Activated effector memory CD4-positive, alpha-beta T cell treated with Interleukin-2 at 50 U/mL for 16 hours (primary cell): ENCODE measurements at places on chromosomes 5 and 9.
A peak's percentile ranks its signal among the peaks of the same experiment; 100 is the strongest.

DNA sequence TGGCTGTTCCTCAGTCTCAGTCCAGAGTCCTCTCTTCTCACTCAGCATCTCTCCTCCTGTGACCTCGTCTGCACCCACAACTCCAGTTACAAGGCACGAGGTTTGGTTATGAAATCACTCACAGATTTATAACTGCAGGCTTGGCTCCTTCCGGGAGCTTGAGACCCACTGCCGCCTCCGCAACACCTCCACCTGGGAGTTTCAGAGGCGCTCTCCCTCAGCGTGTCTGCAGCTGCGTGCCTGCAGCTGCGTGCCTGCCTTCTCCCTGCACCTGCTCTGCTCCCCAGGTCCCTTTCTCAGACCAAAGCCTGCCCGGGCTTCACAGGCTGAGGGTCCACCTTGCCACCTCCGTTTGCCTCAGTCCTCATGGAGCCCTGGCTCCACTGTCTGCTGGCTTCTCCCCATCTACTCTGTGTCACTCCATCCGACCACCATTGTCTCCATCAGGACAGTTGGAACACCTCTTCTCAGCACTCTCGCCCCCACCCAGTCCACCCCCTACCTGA is 51.5 kb downstream of the HRH2 start:
- DNase-seq, result no peak

- DNase-seq, result no peak
These were observed 468.7 kb downstream of the TLE4 start for GRCh38 chr9:80040457-80040856.

- no peak for DNase-seq
These were observed 21.5 kb downstream of the XPA start for GRCh38 chr9:97675655-97676054.

DNA sequence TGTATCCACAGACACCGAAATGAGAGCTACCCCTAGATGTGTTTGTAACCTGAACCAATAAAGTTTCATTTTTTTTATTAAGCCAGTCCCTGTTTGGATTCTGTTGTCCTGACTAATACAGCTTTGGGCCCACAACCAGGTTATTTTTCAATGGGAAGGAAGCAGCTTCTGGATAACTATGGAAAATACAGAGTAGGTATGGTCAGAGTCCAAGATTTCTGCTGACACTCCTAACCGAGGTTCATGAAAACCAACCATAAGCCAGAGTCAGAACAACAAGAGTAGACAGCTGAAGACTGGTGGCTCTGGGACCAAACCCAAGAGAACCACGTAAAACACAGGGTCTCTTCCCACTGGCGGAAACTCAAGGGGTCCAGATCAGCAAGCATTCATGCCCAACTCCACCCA is 10.8 kb downstream of the KLF9 start:
- no peak for DNase-seq

GRCh38 chr5:118371973-118372831 is 616.1 kb downstream of the DTWD2 start:
- no peak for DNase-seq

DNA sequence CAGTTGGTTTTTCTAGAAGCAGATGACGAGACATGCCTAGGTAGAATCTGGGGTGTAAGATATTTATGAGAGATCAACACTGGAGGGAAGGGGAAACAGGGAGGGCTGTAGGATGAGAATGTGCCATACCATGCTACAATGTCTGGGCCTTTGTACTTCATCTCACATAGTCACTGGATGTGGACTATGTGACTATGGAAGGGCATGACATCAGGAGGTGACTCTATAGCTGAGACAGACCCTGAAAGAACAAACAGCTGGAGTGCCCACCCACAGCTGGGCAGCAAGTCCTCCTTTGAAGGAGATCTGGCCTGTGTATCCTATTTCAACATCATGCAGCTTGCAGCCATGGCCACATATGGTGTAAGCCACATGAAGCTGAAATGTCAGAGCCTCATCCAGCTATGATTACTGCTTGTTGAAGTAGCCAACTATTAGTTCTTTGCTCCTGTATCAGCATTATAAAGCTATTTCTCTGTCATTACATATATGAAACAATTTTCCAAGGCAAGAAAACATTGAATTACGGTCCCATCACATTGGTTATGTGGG is 46.2 kb upstream of the KIF2A start:
- DNase-seq, result no peak

DNA sequence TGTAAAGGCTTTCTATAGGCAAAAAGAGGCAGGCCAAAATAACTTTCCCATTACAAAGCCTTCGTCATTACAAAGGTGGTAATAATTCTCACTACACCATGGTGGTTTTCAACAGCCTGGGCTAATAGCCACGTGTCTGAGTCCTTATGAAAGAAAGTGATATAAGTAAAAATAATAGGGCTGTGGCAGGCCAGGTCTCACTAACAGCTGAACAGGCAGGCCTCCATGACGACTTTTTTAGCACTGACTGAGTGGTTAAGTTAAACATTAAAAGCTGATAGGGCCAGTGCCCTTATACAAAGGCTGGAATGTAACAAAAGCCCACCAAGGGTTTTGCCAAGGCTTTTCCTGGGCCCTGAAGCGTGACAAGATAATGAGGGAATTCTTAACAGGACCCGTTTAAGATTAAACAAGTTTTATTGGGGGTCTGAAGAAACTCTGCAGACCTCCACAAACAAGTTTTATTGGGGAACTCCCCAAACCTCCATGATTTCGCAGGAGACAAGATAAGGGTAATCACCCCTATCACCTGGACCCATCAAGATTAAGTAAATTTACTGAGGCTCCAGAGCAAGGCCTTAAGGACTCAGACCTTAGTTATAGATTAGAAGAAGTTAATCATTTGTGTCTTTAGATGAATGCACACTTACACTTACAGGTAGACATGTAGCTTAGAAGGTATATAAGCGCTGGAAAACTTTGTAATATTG is 412.9 kb downstream of the CHSY3 start:
- DNase-seq, result no peak

- DNase-seq, result no peak
These were observed 93.7 kb downstream of the PDE4D start for GRCh38 chr5:59799668-59800346.

DNA sequence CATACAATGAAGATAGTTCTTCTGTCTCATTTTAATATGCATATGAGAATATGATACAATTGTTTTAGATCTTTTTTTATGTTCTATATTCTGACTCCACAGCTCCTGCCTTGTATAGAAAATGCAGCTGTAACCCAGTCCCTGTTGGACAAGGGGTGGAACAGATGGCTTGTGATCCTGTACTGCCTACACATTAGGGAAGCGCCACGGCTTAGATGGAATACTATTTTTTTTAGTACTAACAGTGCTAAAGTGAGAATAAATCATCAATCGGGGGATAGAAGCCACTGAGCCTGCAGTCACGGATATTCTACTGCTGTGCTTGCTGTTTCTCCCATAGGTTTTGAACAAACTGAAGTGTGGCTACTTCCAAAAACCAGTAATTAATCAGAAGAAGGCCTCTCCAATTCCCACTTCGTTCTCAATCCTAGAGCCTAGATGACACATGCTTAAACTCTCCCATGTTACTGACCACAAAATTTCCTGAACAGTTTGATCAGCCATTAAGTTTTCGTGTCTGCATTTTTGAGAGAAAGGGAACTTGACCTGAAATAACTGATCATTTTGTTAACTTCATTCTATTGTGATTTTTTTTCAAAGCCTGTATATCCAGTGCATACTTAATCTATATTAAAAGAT is 150.3 kb downstream of the CDH18 start:
- DNase-seq, result no peak

- DNase-seq, result no peak
These were observed 123.2 kb downstream of the SPOCK1 start for GRCh38 chr5:137375741-137376526.

GRCh38 chr9:116855881-116856662 is 169.0 kb downstream of the TRIM32 start:
- DNase-seq, result no peak

DNA sequence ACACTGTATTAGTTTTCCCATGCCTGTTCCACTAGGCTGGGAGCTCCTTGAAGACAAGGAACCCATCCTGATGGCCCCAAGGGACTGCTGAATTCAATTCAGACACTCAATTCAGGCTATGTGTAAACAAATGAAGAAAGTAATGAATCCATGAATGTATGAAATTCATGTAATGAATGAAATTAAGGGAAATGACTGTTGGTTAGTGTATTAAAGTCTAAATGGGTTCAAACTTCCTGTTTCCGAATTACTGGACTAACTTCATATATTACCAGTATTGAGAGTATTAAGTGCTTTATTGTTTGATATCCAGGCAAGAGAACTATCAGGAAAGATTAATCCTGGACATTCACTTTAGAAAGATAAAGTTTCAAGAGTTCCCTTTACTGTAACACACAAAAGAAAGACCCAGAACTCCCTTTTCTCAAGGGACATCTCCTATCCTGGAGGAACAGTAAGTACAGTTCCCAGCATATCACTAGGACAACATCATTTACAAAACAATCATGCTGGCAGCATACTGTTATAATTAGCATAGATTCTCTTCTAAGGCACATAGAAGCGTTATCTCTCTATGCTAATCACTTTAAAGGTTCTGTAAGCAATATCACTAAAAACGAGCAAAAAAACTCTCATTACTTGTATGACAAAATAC is 28.5 kb upstream of the IFNK start:
- DNase-seq, result no peak

DNA sequence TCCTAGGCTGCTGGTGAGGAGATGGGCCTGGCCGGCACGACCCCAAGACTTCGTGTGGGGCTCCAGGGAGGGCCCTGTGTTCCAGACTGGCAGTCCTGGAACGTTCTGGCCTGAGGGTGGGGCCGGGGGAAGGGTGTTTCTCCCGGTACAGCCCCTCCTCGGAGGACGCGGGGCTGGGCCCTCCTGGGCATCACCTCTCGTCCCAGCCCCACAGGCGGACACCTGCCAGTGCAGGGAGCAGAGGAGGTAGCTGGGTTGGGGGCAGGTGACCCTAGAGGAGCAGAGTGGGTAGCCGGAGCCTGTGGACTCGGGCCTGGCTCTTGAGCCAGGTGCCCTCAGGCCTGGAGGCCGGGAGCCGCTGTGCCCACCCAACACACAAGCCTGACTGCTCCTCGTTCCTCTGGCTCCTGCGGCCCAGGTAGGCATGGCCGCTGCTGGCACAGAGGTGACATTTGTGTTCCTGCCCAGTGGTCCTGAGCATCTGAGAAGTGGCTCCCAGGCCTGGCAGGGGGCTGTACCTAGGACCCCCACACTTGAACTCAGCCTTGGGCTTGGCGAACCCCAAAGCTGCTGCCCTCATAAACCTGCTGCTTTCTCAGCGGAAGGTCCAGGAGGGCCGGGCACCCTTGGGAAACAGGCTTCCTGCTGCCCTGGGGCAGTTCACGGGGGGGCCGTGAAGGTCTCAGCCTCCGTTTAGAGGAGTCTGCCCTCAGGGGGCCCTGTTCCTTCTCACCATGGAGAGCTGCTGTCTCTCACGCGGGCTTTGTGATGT is 817 bp downstream of the SLC6A19 start:
- no peak for DNase-seq

- no peak for DNase-seq
These were observed 5.6 kb downstream of the AMBP start for GRCh38 chr9:114072184-114073140.

DNA sequence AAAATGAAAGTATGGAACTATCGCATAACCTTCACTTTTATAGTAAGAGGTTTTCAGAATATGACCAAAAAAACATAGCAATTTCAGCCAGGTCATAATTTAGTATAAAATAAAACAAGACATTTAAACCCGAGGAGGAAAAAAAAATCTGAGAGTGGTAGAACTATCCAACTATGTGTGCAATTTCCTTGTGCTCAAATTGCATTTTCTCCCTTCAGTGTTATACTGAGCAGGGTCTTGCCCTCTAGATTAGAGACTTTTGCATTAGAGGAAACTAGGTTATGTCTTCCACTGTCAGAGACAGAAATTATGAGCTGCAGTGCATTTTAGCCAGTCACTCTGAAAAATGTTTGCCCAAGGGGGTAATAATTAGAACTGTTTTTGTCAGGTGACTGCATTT is 330.6 kb downstream of the NR2F1-AS1 start:
- no peak for DNase-seq

DNA sequence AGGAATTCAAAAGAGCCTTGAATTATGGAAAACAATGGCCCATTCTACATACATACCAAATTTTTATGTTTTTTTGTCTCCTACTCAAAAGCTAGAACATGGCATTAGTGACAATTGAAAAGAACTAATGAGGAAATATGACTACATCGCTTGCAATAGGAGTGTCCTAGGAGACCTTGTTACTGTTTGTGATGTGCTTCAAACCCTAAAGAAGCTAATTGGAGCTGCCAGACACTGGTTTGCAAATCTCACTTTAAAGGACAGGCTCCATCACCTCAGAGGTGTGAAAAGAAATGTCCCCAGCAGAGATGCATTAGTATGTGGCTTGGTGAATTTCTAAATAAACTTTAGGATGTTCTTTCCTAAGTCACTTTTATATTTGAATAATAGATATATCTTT is 354.2 kb upstream of the EFNA5 start:
- no peak for DNase-seq

DNA sequence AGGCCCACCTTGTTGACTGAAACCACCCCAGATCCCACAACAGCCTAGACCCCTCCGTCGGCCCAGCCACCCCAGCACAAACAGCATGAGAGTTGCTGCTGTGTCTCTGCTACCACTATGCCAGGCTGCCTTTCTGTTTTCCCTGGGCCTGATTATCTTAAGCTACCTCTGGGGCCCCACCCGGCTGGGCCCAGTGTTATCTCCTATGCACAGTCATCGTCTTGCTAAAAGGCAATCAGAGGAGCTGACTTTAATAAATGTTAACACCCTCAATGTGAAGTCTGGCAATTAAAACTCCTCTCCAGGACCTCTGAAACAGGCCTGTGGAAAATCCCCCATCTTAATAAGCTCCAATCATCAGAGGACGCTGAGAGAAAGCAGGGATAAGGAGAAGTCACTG is 144.9 kb downstream of the FAM114A2 start:
- no peak for DNase-seq

GRCh38 chr5:68565427-68565826 is 349.9 kb downstream of the PIK3R1 start:
- no peak for DNase-seq

DNA sequence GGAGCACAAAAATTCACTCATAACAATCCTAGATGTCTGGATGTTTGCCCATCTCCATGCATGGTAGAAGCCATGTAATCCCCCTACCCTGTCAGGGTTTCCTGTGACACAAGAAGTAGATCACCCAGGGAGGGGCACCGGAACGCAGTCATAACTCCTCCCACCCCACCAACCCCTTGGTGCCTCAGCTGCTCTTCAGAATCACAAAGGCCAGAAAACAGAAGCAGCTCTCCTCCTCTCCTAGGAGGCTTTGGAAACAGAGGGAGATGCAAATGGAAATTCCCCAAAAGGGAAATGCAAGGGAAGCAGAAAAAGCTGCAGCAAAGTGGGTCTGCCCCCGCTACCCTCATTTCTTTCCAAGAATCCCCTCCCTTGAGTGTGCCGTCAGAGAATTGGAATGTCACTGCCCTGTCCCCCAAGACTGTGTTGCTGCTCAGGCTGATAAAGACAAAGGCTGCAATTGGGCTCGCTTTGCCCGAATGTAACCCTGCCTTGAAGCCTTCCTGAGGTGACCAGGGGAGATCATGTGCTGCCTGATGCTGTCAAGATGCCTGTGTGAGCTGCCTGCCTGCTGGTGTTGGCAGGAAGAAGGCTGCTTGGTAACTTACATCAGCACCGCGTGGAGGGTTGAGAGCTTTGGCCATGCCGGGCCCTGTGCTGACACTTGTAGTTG is 65.5 kb upstream of the ABCA1 start:
- no peak for DNase-seq

- no peak for DNase-seq
These were observed 40.7 kb upstream of the ADAMTS2 start for GRCh38 chr5:179385914-179386313.

GRCh38 chr5:72505539-72506157 is 1.6 kb downstream of the ZNF366 start:
- DNase-seq, result no peak

- peak; percentile 28 for DNase-seq
These were observed 539 bp downstream of the ARRDC3 start for GRCh38 chr5:91382530-91383026.
